ENCODE measurements at places on chromosomes 1 and 21.

- DNase-seq, result no peak
Measured at GRCh38 chr1:152127673-152128072, 12.4 kb upstream of the TCHH start.

DNA sequence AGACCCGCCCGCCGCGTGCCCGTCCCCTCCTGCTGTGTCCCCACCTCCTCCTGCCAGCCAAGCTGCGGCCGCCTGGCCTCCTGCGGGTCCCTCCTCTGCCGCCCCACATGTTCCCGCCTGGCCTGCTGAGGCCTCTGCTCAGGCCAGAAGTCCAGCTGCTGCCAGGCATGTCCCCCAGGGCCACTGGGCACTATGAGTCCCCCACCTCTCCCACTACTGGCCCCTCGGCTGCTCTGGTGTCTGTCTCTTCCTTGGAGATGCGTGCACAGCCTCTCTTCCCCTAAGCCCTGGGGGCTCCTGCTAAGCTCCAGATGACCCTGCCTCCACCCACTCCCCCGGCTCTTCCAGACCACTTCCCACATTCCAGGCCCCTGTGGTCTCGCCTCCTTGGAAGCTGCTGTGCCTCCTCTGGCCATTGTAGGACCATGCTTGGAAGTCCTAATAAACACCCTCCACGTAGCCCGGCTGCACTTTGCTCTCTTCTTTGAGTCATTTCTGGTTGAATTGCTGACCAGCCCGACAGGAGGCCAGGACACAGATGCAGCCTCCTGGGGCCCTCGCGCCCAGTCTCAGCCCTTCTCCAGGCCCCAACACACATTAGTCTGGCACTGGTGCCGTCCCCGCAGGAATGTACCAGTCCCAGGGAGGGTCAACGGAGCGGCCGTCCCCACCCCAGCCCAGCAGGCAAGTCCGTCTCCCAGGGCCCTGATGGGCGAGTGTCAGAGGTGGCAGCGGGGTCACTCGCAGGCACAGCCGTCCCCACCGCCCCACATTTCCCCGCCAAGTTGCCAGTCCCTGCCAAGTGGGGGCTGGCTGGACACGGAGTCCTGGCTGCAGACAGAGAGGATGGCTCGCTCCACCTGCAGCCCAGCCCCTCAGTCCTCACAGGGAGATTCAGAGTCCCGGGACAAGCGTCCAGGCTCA is 1.1 kb downstream of the KRTAP10-12 start:
- DNase-seq, result peak; percentile 10

DNA sequence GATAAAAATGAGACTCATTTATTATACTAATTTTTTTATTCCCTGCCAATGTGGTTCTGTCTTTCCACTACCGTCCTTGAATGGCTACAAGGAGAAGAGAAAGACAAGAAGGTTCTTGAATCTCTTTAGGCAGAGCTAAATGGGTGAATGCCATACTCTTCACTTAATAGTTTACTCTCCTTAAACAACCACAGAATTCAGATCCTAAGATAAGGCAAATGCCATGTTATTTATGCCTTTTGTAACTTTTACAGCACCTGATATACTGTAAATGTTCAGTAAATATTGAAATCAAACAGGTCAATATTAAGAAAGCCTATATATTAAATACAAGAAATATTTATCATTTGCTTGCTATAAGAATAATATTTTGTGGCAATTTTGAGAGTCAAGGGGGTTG is 58.4 kb downstream of the IGSF5 start:
- DNase-seq, result no peak

GRCh38 chr1:226166341-226166740 is 20.2 kb downstream of the ACBD3 start:
- DNase-seq, result no peak

DNA sequence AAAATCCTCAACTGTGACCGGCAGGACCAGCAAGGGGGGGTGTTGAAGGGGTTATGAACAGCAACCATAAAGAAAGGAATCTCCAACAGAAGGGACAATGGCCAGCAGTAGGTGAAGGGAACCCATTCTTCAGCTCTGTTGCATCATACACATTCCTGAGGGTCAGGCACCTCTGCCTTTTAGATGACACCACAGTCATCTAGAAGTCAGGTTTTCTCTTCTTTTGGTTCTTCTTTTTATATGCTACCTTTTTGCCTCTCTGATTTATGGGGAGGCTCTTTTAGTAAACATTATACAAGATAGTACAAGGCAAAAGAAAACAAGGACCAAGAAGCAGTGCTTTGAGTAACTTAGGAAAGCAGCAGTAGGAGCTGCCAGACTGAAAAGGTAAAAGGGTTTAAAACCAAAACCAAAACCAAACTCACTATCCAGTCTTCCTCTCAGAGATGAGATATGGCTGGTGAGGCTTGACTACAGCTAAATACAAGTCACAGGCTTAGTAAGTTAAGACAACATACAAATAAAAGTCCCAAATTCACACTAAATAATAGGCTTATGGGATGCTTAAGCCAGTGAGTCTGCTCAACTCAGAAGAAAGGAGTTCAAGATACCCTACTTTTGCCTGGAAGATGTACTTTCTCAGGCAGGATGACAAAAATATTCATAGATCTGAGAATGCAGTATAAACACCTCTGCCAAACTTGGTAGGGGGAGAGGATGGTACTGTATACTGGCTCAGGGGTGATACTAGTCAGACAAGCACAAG is 4.1 kb downstream of the TEX38 start:
- no peak for DNase-seq

DNA sequence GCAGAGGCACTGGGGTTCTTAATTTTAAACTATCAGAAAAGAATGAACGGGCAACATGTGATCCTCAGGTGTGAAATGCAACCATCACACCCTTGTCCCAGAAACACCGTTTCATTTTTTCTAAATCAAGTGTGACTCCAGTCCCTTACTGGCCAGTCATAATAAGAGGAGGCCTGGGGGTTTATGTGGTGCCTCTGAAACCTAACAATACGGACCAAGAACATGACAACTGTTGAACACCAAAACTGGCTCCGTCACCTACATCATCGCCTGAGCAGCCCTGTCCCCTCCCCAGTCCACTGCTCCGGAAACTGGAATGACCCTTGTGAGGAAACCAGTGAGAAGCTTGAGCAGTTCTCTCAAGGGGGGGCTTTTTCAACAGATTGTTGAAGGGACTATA is 55.9 kb upstream of the KIF26B start:
- DNase-seq, result no peak

DNA sequence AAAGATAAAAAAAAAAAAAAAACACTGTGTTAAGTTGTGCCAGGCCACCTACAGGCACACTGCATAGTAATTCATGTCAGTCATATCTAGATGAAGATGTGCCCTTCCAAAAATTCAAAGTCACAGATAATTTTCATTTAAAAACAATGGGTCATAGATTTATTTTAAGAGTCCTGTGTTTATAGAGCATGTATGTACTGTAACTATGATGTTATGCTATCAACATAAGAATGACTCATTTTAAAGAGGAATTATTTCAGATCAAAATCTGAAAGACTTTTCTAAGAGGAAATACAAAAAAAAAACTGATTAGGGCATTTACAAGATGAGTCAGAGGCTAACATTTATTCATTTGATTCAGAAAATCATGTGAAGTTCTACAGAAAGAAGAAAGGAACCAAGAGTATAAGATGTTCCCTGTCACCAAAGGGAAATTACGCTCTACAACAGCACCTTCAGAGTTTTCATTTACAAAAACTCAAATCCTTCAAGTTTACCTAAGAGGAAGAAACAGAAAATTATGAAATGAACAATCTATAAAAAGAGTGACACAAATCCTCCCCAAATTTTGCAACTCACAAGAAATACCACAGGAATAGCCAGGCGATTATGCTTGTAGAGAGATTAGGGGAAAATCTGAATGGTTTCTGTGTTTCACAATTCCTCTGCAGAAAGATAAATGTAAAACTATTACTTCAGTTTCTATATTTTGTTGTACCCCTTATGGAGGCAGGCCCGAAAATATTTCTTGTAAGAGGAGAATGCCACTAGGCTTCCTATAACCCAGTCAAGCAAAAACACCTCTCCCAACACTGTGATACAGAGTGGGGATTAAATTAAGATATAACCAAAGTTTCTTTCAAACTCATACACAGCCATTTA is 13.8 kb downstream of the TP53BP2 start:
- DNase-seq, result no peak

DNA sequence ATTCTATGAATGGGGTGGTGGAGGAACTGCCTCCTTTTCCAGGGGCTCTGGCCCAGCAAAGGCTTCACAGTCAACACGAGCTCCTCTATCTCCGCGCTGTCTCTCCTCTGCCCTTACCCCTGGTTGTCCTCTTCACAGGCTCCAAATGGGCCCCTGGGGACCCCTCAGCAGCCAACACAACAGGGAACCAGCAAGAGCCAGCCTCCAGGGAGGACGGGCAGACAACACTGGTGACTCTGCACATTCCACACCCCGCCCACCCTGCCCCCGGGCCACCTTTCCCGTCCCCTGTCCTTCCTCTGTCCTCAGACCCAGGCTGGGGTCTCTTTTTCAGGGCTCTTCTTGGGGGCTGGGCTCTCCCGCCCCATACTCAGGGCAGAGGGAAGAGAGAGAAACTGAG is 17.5 kb upstream of the ETV3 start:
- no peak for DNase-seq

- DNase-seq, result peak; percentile 90
Measured at GRCh38 chr1:66271216-66271903, 262.6 kb upstream of the SGIP1 start.

GRCh38 chr1:179177615-179178014 is 51.9 kb downstream of the ABL2 start:
- no peak for DNase-seq

GRCh38 chr1:76562292-76562691 is 305.0 kb upstream of the ST6GALNAC5 start:
- DNase-seq, result no peak
